CD4-positive, alpha-beta T cell treated with Interleukin-15 for 4 hours (primary cell): ENCODE measurements at places on chromosomes 12 and 14.

DNA sequence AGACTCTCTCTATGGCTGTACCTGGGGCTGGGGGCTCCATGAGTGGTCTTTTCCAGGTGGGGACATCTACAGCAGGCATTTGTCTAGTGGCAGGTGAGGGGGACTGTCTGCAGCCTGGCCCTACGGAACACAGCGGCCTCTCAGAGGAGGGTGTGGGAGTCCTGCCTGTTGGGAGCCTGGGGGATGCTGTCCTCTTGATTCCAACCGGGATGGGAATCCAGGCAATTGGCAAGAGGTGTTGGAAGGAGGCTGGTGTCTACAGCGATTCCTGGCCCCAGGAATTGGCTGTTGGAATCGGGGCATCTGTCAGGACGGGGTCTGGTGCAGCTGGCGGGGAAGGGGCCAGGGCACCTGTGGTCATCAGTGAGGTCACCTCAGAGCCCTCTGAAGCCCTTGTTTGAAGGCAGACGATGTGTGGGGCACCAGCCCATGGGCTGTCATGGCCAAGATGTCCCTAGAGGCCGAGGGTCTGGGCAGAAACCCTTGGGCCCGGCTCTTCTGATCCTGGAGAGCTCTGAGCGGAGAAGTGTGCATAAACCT lies 386.3 kb downstream of the TMEM121 start:
- no peak for DNase-seq

DNA sequence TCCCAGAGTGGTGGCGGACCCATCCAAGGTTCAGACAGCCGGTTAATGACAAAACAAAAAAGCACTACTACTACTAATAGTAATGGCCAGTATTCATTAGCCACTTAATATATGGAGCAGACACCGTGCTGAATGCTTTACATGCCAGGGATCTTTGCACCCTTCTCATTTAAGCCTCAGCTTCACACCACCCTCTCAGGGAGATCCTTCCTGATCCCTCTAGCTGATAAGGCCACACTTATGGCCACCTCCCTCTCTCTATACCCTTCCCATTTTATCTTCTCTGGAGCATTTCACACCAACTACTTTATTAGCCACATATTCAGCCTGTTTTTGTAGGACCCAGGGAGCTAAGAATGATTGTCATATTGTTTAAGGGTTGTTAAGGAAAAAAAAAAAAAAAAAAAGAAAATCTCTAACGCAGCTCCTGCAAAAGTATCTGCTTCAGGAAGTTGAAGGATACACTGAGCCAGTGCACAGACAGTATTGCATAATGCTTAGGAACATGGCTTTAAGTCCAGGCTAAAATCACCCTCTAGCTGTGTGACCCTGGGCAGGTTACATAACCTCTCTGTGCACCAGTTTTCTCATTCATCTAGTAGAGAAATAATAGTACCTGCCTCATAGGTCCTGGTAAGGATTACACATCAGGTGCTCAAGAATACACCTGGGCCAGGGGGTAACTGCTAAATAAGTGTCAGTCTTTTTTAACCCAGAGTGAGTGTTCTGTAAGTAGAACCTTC lies 29.4 kb downstream of the NUAK1 start:
- DNase-seq, result no peak

GRCh38 chr12:41476499-41477439 lies 288.6 kb downstream of the PDZRN4 start:
- DNase-seq, result no peak

- no peak for DNase-seq
Observed at GRCh38 chr12:129839679-129840078, 64.1 kb downstream of the TMEM132D start.

GRCh38 chr12:104137902-104138796 lies at the start of gene NFYB:
TSS of gene NFYB (minus strand) at chr12:104138210. CDS start at chr12:104135453, 2,757 bp downstream.
- peak; percentile 94 for DNase-seq

DNA sequence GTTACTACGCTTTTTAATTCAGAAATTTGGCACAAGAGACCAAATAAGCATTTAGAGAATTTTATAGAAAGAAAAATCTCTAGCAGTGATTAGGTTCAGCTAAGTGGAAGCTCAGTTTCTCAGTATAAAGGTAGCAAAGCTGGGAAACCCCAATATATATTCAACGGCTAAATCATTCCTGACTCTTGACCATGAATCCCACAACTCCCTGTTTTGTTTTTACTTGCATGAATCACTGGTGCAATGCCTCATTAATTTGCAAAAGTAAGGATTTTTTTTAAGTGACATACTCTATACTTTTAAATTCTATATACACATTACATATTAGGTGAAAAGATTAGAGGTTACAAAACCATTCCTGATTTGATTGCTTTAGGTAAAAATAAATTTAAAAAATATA lies 74.3 kb upstream of the PLEKHG7 start:
- DNase-seq, result no peak

GRCh38 chr14:41650802-41651201 lies 44.1 kb downstream of the LRFN5 start:
- DNase-seq, result no peak

DNA sequence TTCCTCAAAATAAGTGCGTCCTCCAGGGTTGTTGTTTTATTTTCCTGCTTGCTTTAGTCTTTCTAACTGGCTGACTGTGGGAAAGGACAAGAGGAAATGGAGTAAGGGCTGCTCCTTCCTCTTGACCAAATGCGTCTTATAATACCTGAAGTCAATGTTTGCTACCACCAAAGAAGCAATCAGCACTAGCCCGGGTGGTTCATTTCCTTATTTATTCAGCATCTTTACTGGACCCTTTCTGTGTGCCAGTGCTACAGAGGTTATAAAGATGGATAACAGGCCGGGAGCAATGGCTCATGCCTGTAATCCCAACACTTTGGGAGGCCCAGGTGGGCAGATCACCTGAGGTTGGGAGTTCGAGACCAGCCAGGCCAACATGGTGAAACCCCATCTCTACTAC lies 15.1 kb upstream of the RPS6KA5 start:
- no peak for DNase-seq

GRCh38 chr12:4118017-4118510 lies 155.5 kb upstream of the CCND2 start:
- no peak for DNase-seq

- no peak for DNase-seq
Observed at GRCh38 chr14:51554339-51554920, 97.3 kb upstream of the FRMD6 start.

DNA sequence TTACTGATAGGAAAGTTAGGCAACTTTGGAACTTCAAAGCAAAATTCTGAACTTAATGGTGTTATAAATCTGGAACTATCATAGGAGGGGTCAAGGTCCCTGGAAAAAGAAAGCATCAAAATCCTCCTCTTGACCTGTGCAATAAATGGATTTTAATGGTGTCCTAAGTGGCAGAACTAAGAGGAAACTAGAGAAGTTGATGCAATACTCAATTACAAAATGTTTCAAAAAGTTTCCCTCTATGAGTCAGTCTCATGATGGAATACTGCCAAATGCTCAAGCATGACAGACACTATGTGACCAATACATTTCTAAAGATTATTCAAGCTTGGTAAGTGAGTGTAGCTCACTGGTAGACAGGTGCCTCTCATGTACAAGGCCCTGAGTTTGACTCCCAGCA lies 47.7 kb upstream of the ERGIC2 start:
- DNase-seq, result no peak

DNA sequence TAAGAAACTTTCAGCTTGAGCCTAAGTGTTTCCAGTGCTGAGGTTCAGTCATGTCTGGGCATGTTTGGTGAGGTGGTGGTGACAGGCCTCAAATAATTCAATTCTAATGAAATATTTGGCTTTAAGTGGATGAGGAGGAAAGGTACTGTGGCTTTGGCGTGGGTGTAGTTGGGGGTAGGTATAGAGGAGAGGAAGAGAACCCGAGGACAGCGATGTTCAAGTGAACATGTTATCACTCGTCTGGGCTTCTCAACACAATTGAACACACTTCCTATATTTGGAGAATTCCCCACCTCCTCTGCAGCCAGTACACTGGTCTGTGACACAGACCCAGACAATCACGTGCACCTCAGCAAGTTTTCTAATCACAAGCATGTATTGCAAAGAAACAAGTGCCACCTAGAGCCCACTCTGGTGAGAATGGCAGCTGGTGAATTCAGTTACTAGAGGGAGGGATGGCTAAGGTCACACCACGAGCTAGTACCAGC lies 53.0 kb downstream of the IFNG-AS1 start:
- peak; percentile 33 for DNase-seq

- no peak for DNase-seq
Observed at GRCh38 chr12:75859868-75860267, 171.7 kb downstream of the PHLDA1 start.

DNA sequence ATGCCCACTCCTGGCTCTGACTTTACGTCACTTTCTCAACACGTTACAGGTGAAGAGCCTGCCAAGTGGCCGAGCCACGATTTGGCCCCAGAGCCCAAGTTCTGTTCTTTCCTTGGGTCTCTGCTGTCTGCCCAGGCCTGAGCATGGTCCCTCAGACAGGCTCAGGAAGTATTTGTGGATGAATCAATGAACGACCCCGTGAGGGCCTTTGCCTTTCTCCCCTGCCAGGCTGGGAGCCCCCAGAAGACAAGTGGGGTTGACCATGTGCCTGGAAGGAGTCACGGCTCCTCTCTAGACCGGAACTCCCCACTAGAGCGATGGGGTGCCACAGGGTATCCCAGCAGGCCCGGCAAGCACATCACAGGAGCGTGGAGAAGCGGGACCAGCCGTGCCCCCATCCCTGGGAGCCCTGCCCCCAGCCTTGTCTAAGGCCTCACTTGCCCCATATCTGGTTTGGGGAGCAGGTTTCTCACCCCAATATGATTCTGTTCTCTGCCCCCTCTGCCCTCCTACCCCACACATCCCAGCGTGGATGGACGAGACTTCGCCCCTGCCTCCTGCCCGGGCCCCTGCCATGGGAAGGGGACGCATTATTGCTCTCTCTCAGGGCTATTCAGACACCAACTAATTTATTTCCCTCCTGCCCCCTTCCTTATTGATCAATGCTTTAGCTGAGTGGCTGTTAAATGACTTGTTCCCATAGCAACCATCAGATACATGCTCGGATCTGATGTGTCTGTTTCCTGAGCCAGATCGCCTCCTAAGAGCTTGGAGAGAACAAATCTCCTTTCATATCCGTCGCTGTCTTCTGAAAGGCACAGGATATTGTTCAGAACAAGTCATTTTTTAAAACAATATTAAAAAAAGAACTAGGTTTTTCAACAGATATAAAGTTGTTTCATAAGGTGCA lies 69.0 kb downstream of the DIO3 start:
- no peak for DNase-seq

DNA sequence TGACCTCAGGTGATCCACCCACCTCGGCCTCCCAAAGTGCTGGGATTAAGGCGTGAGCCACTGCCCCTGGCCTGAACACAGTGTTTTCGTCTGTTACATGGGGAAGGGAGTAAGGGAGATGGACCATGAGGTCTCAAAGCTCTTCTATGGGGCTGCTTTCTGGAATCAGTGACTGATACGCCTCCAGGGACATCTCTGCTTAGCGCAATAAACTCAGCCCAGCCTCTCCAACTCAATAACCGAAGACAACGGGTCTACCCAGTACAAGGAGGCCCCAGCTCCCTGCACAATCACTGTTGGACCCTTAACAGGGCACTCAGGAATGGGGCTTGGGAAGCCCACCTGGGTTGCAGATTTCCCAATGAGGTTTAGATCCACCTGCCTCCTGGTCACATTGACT lies 42.6 kb upstream of the CHGA start:
- DNase-seq, result no peak

GRCh38 chr14:94599656-94600004 lies 12.6 kb upstream of the SERPINA3 start:
- DNase-seq, result no peak

GRCh38 chr14:77791225-77791600 lies 8.7 kb upstream of the ADCK1 start:
- DNase-seq, result no peak

- DNase-seq, result no peak
Observed at GRCh38 chr12:106387848-106388377, 30.4 kb downstream of the POLR3B start.

DNA sequence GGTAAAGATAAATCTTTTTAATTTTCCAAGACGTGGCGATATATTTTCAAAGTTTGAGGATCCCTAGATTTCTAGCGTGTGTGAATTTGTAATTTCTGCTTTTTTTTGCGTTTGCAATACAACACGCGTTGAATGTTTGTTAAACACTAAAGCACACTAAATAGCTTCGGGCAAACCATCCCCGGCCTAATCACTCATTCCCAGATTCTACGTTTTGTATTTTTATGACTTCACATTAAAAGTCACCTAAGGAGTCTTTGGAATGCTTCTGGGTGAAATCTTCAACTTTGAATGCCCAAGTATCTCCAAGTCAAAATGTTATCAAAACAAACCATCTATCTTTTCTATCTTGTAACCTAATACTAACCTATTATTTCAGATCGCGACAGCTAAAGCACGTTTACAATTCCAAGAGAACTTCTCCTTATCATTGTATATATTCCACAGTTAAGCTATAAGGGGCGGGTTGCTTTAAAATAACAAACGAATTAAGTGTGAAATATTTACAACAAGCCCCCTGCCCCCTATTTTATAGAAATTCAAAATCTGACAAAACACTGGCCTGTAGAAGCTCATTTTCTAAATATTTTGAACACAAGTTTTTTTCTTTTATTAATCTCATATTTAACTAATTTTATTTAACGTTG lies 1.1 kb downstream of the ALX1 start:
- DNase-seq, result no peak

- no peak for DNase-seq
Observed at GRCh38 chr12:90896164-90896563, 58.8 kb downstream of the CCER1 start.

GRCh38 chr12:94322346-94322745 lies 137.3 kb downstream of the CEP83 start:
- DNase-seq, result no peak

GRCh38 chr12:449203-449602 lies 10.5 kb upstream of the B4GALNT3 start:
- DNase-seq, result no peak

DNA sequence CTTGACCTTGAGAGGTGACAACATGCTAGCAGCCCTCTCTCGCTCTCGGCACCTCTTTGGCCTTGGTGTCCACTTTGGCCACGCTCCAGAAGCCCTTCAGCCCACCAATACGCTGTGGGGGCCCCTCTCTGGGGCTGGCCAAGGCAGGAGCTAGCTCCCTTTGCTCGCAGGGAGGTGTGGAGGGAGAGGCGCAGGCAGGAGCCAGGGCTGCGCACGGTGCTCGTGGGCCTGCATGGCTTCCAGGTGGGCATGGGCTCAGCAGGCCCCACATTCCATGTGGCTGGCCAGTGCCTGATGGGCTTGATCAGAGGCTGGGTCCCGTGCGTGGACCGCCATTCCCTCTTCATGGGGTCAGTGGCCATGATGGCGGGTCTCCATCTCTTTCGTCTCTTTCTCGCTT lies 1237.0 kb upstream of the USP15 start:
- DNase-seq, result no peak

GRCh38 chr12:111410431-111411184 lies 4.9 kb downstream of the SH2B3 start:
- DNase-seq, result no peak

GRCh38 chr12:82971584-82971983 lies 284.9 kb downstream of the TMTC2 start:
- DNase-seq, result no peak

DNA sequence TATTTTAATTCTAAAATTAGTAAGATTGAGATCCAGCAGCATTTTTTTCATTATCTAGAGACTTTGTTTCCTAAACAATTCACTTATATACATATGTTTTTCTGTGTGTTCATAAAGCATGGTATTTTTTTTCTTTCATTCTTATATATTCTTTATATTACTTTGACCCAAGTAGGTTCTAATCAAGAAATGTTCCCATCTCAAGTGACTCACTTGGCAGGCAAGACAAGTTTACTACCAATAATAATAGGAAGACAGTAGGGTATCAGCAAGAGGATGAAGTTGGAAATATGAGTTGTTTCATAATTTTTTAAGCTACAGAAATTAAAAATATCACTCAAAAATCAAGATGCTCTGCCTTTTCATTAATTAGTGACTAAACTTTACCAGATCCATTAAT lies 613.4 kb upstream of the ATP2B1 start:
- DNase-seq, result no peak

GRCh38 chr12:6423267-6424007 lies 21.3 kb upstream of the CD27 start:
- DNase-seq, result peak; percentile 88
